ENCODE measurements at places on chromosomes 2 and 18. TPM values are rescaled to one million over a fixed set of nuclear protein-coding genes. Genes with fewer than 3 reads are reported as not detected.

DNA sequence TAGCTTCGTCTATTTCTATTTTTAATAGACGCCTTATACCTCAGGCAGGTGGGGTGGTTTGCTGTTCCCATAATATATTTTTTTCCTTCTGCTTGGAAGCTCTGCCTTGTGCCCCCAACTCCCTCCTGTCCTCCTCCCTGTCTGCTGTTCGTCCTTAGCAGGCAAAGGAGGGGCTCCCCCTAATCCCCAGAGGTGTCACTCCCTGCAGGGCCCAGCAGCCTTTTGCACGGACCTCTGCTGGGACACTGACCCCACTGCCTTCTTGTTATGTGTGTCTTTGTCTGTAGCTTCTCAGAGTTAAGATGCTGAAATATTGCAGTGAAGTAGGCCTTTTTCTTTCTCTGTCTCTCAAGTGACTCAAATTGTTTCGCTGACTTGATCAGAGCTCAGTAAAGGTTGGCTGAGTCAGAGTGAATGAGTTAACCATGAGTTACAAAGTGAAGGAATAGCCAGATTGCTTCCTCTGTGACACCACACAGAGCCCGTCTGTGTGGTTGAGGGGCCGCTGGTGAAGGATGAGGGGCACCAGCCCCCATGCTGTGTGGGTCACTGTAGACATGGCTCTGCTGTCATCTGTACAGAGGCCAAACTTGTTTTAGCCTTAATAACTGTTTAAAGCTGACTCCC lies 47.7 kb downstream of the PRKCE start:
- no peak for DNase-seq

- DNase-seq, result no peak
These were observed 21.8 kb upstream of the TANK start for GRCh38 chr2:161138429-161138828.

Gene CHRND
- not detected for total RNA-seq

Gene CNDP1
- not detected for total RNA-seq

Gene C1QL2
- total RNA-seq, result not detected

All from pulmonary artery endothelial cell (primary cell).